ENCODE measurements at places on chromosomes 1 and 21.

DNA sequence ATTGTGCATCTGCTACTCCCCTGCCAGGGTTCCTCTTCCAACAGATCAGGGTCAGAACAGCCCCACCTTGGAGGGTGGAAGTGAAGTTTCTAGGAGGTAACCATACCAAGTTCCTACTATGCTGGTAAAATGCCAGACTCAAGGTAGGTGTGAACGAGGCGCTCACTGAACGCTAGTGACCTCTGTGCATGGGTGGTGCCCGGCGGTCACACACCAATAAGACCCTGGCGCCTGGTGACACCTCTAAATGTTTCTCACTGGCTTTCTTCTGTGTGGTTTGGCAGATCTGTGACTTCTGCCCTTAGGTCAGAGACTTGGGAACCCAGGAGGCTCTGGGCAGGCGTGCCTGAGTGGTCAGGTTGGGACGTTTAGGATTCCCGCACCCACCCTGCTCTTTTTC is 55.9 kb downstream of the TMCO4 start:
- no peak for DNase-seq

DNA sequence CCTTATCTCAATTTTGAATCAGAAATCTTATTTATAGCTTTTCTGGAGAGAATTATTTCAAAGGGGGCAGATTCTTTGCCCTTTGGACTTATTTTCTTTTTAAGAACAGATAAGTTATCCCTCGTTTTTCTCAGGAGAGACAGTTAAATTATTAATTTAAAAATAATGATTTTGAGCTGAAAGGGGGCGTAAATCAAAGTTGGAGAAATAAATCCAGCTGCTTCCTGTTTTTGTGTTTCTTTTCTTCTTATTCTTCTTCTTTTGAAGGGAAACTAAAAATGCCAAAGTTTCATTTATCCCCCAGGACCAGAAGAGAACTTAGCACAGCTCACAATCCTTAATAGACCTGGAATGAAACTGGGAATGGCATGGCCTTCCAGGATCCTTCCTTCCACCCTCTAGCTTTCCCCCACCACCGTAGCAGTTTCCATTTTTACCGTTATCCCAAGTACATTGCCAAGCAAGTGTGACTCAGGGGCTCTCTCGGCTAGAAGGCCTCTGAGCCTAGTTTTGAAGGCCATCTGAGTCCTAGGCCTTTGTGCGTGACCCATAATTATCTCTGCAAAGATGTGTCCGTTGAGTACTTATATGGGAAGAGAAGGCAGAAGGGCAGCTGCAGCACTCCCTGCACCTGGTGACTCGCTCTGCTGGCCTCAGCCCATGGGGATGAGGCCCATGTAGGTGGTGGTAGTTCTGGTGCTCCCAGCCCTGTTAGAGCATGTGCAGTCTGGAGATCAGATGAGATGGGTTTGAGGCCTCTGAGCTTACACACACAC is 181.7 kb downstream of the ROR1 start:
- no peak for DNase-seq

- DNase-seq = no peak
These were observed 42.0 kb upstream of the CD34 start for GRCh38 chr1:207952617-207953542.

- DNase-seq = no peak
These were observed 78.4 kb downstream of the CD58 start for GRCh38 chr1:116492358-116492811.
